ENCODE measurements at places on chromosomes 3 and 15.

GRCh38 chr3:165210132-165210531, 13.9 kb upstream of the SLITRK3 start:
- no peak for DNase-seq

- DNase-seq, result no peak
Observed at GRCh38 chr3:72397586-72397985, 450.7 kb downstream of the SHQ1 start.

- no peak for DNase-seq
Observed at GRCh38 chr3:128397484-128397883, 69.2 kb downstream of the DNAJB8 start.

- DNase-seq, result no peak
Observed at GRCh38 chr3:160671231-160671630, 5.7 kb upstream of the ARL14 start.

- no peak for DNase-seq
Observed at GRCh38 chr15:91140601-91141000, 40.5 kb downstream of the SV2B start.

- DNase-seq, result no peak
Observed at GRCh38 chr3:15983232-15983631, 185.5 kb upstream of the ANKRD28 start.

- DNase-seq, result no peak
Observed at GRCh38 chr3:185717627-185718402, 107.0 kb downstream of the IGF2BP2 start.

DNA sequence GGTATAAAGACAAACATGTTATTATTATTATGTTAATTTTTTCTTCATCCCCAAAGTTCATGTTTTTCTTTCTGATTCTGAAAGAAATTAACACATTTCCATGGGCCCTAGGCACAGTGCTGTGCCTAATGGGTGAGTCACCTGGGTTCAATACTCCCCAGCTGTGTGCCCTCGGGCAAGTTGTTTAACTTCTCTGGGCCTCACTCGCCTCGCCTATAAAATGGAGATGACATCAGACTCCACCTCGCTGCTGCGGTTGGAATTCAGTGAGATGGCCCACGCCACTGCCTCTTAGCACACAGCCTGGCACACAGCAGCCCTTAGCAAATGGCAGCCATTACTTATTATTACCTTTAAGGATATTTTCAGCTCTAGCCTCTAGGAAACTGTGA, 22.6 kb downstream of the DNASE1L3 start:
- DNase-seq, result no peak

Measured in Right ventricle myocardium superior (tissue), 1 donor.